Kasumi-1 (cell line): ENCODE measurements at places on chromosomes 2 and 18.
A peak's percentile ranks its signal among the peaks of the same experiment; 100 is the strongest.

DNA sequence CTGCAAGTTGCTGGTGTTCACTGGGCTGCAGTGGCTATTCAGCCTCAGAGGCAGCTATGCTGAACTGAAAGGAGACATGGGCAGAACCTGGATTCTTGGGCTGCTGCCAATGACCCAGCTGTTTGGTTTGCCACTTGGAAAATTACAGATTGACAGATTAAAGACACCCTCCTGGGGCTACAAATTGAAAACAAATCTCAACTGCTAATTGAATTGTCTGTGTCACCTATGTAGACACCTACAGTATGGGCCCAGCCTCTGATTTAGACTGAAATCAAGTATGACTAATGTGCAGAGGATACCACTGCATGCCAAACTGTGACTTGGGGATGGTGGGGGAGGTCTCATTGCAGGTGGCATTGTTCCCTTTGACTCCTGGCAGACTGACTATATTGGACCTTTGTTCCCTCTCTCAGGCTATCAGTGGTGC is 42.8 kb downstream of the ITSN2 start:
- no peak for DNase-seq

GRCh38 chr18:2411381-2411960 is 159.8 kb downstream of the METTL4 start:
- DNase-seq: no peak

DNA sequence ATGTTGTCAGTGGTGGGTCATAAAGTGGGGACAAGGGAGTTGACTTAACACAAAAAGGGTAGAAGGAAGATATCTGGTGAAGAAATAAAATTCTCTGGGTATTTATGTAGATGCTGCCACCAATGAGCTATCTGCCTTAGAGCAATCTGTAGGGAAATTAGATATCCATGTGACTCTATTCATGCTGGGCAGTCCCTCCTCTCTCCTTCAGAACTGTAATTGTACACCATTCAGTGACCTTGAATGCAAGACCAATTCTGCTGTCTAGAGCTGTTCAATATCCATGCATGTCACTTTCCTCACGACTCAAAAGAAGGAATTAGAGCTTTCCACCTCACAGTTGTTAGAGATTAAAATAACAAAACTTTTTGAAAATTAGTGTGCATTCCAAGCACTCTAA is 28.6 kb upstream of the TDRD15 start:
- DNase-seq: no peak

DNA sequence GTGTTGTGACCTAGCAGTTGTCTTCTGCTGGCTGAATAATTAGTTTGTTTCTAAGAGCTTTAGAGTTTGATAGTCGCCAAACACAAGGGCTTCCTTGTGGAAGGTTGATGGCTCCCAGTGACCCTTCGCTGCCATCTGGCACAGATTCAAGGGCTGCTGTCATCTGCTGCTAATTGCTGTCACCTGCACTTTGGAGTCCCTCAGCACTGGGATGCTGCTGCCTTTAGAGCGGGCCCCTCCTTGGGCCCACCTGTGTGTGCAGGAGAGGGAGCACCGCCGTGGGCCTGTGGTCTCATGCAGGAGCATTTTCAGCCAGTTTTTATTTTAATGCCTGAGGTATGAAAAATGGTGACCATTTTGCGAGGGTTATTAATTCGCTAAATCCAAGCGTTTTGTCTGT is 154.0 kb upstream of the NFATC1 start:
- no peak for DNase-seq

DNA sequence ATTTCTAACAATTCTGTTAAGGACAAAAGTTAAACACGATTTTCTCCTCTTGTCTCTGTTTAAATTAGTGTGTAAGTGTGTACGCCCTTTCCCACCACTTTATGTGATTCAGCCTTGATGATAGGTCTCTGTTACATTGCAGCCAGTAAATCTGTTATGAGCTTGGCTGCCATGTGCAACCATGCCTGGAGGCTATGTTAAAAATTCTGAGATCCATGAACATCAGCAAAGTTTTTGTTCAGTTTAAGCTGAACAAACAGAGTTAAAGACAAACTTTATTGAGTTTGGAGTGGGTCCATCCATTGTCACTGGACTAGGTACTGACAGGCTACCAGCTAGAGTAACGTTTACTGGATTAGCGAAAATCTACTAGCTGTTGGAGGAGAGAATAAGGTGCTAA is 110.4 kb downstream of the NCKAP5 start:
- no peak for DNase-seq

GRCh38 chr2:64331849-64332699 is 121.9 kb upstream of the LGALSL start:
- DNase-seq: no peak

GRCh38 chr2:20484034-20484617 is 37.3 kb downstream of the RHOB start:
- no peak for DNase-seq

DNA sequence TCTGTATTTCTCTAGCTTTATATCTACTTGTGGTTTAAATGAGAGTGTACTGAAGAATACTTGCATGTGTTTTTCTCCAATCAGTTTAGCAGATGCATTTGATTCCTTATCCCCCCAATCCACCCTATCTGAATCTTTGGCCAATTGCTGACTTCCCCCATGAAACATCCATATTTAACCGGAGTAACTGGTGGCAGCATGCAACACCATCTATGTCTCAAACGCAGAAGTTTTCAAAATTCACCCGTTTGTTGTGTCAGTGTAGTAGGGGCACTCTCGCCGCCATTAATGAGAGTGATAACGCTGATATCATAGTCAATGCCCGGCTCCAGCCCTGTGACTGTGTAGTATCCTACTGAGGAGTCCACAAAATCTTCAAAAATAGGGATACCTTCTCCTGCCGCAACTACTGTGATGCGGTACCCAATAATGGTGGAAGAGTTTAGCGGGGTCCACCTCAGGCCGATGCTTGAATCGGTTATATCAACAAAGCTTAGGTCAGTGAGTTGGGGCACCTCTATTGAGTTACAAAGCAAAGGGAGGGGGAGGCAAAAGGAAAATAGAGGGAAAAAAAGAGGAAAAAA is 43.1 kb downstream of the FN1 start:
- no peak for DNase-seq

GRCh38 chr2:206071807-206072206 is 14.2 kb downstream of the INO80D start:
- DNase-seq: no peak

GRCh38 chr18:67142604-67143003 is 373.9 kb downstream of the DSEL start:
- no peak for DNase-seq

DNA sequence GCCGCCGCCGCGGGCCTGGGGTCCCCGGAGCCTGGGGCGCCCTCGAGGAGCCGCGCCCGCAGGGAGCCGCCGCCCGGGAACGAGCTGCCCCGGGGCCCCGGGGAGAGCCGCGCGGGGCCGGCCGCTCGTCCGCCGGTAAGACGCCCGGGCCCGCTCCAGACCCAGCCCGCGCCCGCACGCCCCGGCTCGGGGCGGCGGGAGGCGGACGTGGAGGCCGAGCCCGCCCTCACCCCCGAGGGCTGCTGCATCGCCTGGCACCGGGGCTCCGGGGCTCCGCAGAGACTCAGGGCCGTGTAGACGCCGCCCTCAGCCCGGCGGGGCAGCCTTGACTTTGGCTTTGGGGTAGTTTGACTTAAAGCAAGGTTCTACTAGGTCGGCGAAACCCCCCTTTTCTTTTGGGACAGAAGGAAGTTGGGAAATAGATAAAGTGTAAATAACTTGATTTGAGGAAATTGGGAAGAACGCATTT is 335 bp downstream of the ERFE start:
- no peak for DNase-seq

DNA sequence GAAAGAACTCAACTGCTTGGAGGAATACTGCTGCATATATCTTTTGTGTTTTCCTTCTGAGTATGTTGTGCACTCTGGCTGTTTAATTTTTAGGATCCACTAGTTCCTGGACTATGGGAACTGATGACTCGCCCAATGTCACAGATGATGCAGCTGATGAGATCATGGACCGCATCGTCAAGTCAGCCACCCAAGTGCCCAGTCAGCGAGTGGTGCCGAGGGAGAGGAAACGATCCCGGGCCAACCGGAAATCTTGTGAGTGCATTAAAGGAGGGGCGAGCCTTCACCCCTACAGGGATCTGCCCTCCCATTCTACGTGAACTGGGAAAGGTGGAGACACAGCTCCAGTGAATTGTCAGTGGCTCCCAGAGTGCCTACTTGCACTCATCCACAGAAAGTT is 59.6 kb downstream of the TPGS2 start:
- no peak for DNase-seq

DNA sequence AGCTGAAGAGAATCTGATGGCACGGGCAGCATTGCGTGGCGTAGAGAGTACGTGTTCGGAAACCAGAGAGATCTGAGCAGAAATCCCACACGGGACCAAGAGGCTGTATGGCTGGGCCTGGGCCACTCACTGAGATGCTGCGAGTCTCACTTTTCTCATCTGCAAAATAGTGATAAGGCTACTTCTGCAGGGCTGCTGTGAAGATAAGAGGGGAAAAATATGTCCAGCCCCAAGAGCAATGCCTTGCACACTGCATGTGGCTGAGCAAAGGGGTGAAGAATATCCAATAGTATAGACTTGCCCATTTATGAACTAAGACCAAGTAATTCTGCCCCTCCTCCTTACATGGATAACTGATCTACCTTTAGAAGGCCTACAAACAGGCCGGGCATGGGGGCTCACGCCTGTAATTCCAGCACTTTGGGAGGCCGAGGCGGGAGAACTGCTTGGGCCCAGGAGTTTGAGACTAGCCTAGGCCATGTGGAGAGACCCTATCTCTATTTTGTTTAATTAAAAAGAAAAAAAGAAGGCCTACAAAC is 3.1 kb downstream of the FECH start:
- no peak for DNase-seq

GRCh38 chr2:171433763-171434012 is at the start of gene METTL8:
METTL8 (minus strand) TSS chr2:171433990; CDS start chr2:171392185, 41,805 bp downstream.
- DNase-seq: no peak

DNA sequence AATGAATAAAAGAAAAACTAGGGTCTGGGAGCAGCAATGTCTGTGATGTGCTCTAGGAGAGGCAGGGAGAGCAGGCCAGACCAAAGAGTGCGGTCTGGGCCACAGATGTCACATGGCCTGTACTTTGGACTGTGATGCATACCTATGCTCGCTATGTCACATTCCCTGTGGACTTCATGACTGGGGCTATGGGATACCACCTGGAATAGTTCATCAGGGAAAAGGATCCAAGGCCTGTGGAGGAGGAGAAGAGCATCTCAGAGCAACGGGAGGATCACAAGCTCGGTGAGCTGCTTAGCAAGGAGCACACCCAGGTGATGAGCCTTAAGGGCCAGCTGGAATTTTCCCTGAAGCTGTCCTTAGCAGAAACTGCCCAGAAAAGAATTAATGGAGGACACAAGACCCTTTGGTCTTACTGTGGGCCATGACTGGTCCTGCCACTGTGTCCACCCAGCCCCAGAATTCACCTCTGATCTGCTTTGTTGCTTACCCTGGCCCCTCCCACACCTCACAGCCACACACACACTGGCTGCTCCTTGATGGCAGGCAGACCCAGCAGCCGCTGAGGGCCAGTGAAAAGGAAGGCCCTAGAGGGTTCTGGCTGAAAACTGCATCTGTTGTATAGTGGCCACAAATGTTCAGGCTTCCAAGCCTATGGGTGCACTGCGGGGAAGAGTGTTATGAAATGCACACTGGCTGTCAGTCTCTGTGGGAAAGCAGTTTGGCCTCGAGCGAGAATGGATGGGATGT is 25.3 kb upstream of the GCC2 start:
- no peak for DNase-seq

GRCh38 chr2:196601430-196602306 is 37.8 kb upstream of the CCDC150 start:
- no peak for DNase-seq

DNA sequence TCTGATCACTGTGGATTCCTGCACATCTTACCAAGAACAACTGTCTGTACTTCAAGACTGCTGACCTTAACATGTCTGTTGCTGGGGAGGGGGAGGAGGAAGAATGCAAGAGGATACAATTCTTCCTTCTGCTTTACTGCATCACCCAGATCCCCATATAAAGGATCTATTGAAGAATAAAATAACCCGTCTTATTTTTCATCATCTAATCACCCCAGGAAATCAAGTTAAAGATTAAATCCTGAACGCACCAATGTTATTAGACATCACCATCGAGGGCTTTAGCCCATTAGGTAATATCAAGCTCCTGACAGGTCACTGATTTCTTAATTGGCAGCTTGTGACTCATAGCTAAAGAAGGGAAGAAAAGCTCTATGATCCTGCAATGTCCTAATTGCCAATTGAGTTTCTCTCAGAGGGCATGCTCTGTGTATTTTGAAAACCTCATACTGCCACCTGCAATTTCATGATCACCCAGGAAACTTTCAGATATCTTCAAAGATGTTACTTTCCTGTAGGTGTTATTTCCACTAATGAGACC is 75.4 kb upstream of the KCNE4 start:
- DNase-seq: no peak

DNA sequence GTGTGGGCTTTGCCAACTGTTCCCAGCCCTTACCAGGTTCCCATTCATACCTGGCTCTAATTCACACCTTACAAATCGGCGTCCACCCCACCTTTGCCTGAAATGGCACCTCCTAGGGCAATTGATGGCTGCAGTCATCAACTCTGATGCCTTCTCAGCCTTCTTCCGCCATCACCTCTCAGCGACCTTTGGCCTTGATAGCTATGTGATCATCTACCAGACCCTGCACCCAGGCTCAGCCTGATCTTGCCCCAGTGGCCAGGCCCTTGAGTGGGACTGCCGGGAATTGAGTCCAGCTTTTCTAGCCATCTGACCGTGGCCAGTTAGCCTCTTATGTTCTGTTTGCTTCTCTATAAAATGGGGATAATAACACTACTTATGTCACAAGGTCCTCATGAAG is 32.5 kb downstream of the PSD4 start:
- DNase-seq: no peak

- peak; percentile 37 for DNase-seq
Observed at GRCh38 chr2:18559531-18560030, 872 bp downstream of the RDH14 start.

DNA sequence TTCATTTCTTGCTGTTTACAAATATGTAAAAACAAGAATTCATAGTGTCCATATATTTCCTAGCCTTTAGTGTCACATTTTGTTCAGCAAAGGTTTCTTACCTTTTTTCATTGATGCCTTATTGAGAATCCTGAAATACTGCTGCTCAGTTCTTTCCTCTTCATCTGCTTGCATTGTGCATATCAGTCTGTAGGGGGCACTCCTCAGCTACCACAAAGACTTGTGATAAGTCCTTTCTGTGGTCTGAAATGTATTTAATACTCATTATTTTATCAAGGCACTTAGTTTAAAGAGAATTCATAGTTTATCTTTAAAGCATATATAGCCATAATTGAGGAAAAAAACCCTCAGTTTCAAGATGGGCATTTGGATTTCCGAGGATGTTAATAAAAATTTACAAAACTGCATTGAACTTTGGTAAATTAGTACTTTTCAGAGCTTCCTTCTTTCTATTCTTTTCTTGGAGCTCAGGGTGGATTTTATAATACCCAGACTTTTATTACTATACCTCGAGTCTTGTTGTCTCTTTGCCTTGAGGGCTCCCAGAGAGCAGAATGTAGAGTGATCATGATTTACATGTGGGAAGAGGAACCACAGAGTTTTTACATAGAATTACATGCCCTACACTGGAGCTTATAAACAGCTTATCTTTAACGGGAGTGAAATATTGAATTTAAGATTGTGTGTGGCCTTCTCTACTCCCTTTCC is 570.1 kb downstream of the PLCL1 start:
- peak; percentile 69 for DNase-seq
